CD4-positive, alpha-beta T cell treated with Interleukin-4 for 1 hour (primary cell): ENCODE measurements at places on chromosomes 11 and 22.
A peak's percentile ranks its signal among the peaks of the same experiment; 100 is the strongest.

DNA sequence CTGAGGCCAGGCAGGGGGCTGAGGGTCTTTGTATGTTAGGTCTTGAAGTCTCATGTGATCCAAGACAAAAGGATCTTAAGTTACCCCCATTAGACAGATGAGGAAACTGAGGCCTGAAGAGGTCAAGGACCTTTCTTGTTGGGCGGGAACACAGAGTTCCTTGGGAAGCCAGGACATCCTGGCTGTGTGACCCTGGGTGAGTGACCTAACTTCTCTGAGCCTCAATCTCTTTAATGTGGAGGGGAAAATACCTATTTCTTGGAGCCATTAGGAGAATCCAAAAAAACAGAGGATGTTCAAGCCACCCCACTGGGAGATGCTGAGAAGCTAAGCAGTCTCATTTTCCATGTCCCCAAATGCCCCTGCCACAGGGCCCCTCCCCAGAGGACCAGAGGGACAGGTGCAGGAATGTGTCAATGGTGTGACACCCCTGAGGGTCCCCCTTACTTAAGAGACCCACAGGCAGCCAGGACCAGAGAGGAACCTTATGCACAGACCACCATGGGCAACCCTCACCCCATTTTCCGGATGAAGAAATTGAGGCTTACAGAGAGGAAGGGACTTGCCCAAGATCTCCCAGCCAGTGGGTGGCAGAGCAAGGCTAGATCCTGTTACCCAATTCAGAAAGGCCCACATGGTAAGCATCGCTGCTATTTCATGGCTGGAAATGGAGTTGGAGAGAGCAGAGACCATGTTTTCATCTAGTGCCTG lies 8.0 kb downstream of the RAC2 start:
- no peak for DNase-seq

DNA sequence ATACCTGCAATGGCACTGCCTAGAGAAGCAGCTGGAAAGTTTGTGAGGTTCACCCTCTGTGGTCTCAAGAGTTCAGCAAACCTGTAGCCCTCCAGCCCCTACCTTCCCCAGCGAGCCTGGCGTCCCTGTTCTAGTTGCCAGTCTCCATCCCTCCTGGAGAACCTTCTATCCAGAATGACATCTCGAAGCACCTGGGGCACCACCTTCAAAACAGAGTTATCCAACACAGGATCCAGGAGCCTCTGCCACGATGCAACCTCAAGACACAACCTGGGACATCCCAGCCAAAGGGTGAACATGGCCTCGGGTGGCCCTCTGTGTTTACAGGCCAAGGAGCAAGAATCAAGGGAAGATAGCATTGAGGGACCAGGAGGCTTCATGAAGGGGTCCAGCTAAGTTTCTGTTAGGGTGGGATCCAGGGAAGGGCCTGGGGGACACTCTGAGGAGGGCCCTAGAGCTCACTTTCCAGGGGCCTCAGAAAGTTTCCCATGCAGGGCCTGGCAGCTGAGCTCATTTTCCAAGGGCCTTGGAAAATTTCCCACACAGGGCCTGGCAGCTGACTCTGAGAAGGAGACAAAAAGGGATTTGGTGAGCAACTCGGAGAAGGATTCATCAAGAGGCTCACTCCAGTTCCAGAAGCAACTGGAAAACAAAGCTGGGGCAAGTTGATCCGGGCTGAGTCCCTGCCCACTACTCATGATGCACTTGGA lies 36.9 kb upstream of the SYT13 start:
- DNase-seq = no peak

GRCh38 chr11:11243590-11244469 lies 109.2 kb downstream of the CSNK2A3 start:
- DNase-seq = peak; percentile 48

- peak; percentile 51 for DNase-seq
Measured at GRCh38 chr22:41198027-41198580, 7.0 kb upstream of the L3MBTL2 start.

- DNase-seq = no peak
Measured at GRCh38 chr11:70473873-70474690, 75.8 kb downstream of the CTTN start.

DNA sequence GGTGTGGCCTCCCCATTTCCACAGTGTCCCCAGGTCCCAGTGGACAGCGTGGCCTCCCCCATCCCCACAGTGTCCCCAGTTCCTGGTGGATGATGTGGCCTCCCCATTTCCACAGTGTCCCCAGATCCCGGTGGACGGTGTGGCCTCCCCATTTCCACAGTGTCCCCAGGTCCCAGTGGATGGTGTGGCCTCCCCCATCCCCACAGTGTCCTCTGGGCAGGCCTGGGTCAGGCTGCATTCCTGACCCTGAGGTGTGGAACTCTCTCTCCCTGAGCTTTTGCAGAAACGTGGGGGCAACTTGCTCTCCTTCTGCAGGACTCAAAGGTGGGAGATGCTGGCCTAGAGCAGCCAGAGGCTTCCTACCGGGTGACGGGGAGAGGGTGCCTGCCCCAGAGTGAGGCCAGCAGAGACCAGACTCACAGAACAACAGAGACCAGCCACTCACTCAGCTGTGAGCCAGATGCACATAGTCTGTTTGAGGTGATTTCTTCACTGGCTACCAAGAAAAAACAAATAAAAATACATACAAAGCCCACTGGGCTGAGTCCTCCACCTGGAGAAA lies 85.8 kb upstream of the FGF3 start:
- DNase-seq = no peak

- DNase-seq = no peak
Measured at GRCh38 chr22:48226026-48227013, 1463.9 kb downstream of the TBC1D22A start.

DNA sequence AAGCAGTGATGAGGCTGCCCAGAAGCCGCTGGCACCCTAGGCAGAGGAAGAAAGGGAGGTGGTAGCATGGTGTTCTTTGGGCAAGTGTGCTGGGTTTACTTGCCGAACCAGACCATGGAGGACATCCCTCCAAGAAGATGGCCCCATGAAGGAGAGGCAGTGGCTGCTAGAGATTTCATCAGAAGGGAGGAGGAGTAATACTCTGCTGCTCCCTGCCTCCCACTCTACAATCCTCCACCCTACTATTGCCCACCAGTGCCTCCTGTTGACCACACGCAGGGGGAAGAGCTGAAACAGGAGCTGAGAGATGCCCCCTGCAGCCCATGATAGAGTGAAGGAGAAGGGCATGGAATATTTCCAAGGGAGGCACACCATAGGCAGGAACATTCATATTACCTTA lies 51.0 kb upstream of the PRSS23 start:
- no peak for DNase-seq

DNA sequence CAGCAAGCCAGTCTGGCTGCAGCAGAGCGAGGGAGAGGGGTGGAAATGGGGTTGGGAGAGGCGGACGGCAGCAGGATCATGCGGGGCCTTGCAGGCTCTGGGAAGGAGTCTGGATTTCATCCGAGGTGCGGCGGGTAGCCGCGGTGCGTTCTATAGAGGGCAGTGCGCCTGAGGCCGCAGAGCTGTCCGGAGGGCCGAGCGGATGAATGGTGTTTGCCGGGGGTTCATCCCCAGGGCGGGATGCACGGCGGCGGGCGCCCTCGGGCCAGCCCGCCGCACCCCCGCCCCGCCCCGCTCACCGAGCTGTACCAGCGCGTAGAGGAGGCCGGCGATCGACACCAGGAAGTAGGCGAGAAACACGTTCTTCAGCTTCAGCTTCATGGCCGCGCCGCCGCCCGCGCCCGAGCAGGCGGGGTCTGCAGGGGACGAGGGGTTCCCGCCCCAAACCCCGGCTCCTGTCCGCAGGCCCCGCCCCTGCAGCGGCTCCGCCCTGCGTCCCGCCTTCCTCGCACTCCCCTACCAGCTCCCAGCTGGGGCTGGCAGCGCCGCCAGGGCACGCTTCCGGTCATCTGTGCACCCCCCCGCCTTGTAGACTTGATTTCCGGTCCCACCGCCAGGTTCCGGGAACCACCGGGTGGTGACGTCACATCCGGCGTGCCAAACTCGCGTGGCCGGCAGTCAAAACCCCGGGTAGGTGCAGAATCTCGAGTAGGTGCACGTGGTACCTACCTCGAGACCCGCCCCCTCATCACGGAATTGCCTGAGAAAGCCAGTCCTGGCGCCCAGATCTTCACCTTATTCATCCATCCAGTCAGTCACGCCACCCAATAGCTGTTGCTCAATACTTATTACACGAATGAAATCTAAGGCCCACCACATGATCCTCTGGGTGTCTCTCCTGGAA lies at the start of gene B3GAT3:
TSS of gene B3GAT3 (minus strand) at position 420 of the 904 bp plus-strand sequence. CDS start at position 381, 39 bp downstream.
- DNase-seq = peak; percentile 99
